AG04450 (cell line): ENCODE measurements at places on chromosomes 16 and 17. TPM values are rescaled to one million over a fixed set of nuclear protein-coding genes. Genes with fewer than 3 reads are reported as not detected.
A peak's percentile ranks its signal among the peaks of the same experiment; 100 is the strongest.

- DNase-seq, result no peak
These were observed 193.2 kb upstream of the TNRC6C start for GRCh38 chr17:77765292-77765691.

DNA sequence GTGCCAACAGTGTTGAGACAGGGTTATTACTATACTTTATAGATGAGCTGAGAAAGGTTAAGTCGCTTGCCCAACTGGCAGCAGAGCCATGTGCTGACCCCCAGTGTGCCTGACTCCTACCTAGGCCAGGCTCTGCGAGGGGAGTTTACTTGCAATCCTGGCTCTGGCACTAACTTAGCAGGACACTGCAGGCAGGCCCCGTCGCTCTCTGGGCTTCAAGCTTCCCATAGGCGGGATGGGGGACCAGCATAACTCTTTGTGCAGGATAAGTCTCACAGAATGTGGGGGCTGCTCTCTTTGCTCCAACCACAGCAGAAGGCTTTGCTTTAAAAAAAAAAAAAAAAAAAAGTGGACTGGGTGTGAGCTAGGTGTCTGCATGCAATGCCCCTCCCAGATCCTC lies 102.7 kb downstream of the GNAO1 start:
- no peak for DNase-seq

GRCh38 chr17:71067669-71068407 lies 898.5 kb downstream of the KCNJ2 start:
- DNase-seq, result no peak

DNA sequence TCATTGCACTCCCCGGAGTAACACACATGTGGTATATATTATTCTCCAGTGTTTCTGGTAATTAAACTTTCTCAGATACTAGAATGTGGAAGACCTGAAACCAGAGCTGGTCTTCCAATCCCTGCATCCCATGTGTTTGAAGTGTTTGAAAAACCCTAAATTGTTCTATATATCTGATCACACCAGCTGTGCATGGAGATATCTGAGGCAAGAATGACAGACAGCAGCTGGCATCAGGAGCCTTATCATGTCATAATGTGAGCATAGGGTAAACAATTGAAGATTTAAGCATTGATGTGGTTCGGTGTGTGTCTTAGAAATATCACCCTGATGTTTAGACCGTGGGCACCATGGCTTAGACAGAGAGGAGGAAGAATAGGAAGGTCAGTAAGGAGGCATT lies 251.0 kb downstream of the CDH11 start:
- no peak for DNase-seq

The TERB1 gene
- polyA plus RNA-seq, result not detected in 2 replicates

The LPO gene
- polyA plus RNA-seq, result not detected in 2 replicates

The SMTNL2 gene
- polyA plus RNA-seq, result 0.04 TPM in 1 of 2 replicates, not detected in the other

The ZNF205 gene
- polyA plus RNA-seq, result 3.6 and 5.5 TPM in 2 replicates

The LITAFD gene
- not detected in 2 replicates for polyA plus RNA-seq

- no peak for DNase-seq
These were observed 74.8 kb upstream of the GRIN2A start for GRCh38 chr16:10256784-10257641.

GRCh38 chr16:12580809-12581208 lies 222.9 kb downstream of the CPPED1 start:
- no peak for DNase-seq

The RHOT2 gene
- polyA plus RNA-seq, result 38.0 and 53.3 TPM in 2 replicates

GRCh38 chr16:6482696-6483468 lies 849.8 kb upstream of the RBFOX1 start:
- DNase-seq, result no peak

DNA sequence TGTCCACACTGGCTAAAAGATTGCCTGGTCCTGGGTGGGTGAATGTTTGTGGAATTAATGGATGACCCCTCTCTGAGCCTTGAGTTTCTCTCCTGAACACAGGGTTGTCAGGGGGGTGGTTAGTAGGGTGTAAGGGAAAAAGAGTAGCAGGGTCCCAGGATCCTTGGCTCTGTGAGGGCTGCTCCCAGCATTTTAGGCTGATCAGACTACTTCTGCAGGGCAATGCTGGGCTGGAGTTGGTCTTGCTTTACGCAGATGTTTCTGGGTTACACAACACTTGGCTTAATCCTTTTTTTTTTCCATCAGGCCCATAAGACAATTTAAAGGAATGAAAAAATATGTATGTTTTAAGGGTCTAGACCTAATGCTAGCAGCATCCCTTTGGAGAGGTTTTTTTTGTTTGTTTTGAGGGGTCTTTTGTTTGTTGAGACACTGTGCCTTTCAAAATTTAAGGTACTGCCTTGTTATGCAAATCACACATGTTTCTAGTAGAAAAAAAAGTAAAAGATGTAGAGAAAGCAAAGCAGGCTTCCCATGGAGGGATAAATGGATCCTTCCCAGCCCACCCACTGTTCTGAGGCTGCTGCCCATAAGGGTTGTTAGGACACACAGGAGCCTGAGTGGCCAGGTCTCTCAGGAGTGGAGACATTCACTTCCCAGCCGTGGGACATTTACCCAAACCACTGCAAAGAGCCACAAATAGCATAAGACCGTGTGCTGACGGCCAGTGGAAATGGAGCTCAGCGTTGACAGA lies 225.6 kb upstream of the HSBP1 start:
- no peak for DNase-seq

The TNP2 gene
- not detected in 2 replicates for polyA plus RNA-seq

DNA sequence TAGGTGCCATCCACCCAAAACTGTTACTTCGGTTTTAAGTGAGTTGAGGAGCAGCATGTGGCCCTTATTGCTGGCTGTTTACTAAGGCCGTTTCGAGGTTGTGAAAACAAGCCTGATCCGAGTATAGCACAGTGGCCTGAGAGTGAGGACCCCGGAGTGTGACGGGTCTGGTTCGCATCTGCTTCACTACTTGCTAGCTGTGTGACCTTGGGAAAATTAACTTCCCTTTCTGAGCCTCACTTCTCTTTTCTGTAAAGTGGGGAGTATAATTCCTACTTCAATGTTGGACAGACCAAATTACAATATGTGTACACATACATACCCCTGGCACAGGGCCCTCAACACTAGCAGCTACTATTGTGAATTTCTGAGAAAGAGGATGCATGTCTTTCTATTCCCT lies 11.7 kb upstream of the HEATR6 start:
- DNase-seq, result no peak

GRCh38 chr16:54911079-54911478 lies 19.6 kb upstream of the IRX5 start:
- DNase-seq, result no peak

DNA sequence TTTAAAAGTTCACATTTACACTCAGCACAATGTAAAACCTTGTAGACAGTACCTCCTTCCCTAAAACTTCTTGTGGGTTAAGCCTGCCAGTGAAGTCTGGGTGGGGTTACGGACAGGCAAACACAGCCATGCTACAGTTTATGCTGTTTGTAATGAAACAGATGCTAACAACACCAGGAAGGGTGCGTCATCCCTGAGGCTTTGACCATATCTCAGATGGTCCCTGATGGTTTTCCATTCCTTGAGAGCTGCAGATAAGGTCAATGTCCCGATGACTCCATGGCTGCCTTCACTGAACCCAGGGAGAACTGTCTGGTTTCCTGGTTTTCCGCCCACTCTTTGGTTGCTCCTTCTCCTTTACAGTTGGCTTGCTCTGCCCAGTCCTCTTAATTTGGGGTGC lies 29.1 kb downstream of the GAS7 start:
- DNase-seq, result no peak

- DNase-seq, result no peak
These were observed 17.2 kb downstream of the TMEM114 start for GRCh38 chr16:8572919-8573724.

GRCh38 chr17:16353317-16354174 lies at the start of gene CENPV:
Gene CENPV (minus strand): TSS chr17:16353469. CDS start chr17:16353436, 33 bp downstream.
- DNase-seq, result no peak

The PIPOX gene
- 0.74 and 0.79 TPM in 2 replicates for polyA plus RNA-seq

The HYDIN gene
- polyA plus RNA-seq, result 0.84 and 0.95 TPM in 2 replicates

The RPL19 gene
- 1,791 and 1,924 TPM in 2 replicates for polyA plus RNA-seq

The INPP5K gene
- polyA plus RNA-seq, result 23.8 and 25.9 TPM in 2 replicates

- no peak for DNase-seq
These were observed 74.6 kb downstream of the SYCE1L start for GRCh38 chr16:77273815-77274214.

- DNase-seq, result no peak
These were observed 1.8 kb upstream of the TPPP3 start for GRCh38 chr16:67395105-67395457.

GRCh38 chr16:15599303-15600070 lies 43.5 kb downstream of the MARF1 start:
- no peak for DNase-seq

DNA sequence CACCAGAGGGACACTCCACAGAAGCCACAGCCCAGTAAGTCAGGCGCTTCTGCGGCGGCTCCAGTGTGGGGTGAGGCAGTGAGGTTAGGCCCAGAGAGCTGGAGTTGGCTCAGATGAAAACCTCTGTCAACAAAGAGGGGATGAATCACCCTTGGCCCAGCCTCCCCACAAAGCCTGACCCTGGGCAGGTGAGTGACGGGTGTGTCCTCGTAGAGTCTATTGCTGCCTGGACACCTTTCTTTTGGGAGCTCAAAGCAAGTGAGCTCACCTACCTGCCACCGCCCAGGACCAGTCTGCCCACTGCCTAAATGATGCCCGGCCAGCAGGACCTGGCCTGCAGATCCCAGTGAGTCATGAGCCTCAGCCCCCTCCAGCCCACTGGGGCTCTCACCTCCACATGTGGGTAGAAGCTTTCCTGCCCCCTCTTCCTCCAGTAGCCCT lies 24.9 kb upstream of the DBNDD1 start:
- no peak for DNase-seq

GRCh38 chr16:3460121-3460520 lies 16.6 kb downstream of the NAA60 start:
- no peak for DNase-seq

DNA sequence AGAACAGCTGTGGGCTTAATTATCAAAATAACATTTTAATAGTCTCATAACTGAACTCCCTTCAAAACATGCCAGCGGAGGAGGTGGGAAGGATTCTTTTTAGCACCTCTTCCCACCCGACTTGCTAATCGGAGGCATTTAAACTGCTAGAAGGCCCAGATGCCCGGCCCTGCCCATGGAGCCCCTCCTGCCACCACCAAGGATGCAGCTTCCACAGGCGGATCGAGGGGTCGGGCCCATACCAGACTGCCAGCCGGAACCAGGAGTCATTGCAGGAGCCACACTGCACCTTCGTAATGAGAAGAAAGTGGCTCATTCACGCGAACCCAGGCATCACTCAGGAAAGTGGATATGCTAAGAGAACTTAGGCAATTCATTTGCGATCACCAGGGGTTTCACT lies 201.2 kb downstream of the C16orf78 start:
- no peak for DNase-seq

GRCh38 chr16:65745-66144 lies 6.7 kb downstream of the RHBDF1 start:
- no peak for DNase-seq

GRCh38 chr17:69669441-69670178 lies 255.1 kb downstream of the MAP2K6 start:
- DNase-seq, result peak; percentile 16

The TEX19 gene
- 0.04 and 0.10 TPM in 2 replicates for polyA plus RNA-seq

DNA sequence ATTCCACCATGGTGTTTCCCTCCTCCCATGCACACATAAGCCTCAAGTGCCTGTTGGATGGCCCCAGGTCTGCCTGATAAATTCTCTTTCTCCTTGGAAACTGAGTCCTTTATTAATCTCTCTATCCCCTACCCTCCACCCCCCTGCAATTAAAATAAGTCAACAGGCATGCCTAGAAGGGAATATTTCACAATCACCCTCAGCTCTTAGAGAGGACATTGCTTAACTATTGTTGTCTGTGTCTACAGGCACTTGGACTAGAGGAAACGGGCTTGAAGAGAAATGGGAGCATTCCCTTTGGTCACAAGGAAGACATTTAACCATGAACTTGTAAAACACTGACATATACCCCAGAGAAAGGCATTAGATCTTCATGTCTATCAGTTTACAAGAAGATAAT lies 39.5 kb downstream of the RCVRN start:
- DNase-seq, result no peak

GRCh38 chr16:53558710-53559109 lies 55.7 kb upstream of the AKTIP start:
- DNase-seq, result no peak

GRCh38 chr16:1637526-1637925 lies 25.4 kb downstream of the CRAMP1 start:
- no peak for DNase-seq

DNA sequence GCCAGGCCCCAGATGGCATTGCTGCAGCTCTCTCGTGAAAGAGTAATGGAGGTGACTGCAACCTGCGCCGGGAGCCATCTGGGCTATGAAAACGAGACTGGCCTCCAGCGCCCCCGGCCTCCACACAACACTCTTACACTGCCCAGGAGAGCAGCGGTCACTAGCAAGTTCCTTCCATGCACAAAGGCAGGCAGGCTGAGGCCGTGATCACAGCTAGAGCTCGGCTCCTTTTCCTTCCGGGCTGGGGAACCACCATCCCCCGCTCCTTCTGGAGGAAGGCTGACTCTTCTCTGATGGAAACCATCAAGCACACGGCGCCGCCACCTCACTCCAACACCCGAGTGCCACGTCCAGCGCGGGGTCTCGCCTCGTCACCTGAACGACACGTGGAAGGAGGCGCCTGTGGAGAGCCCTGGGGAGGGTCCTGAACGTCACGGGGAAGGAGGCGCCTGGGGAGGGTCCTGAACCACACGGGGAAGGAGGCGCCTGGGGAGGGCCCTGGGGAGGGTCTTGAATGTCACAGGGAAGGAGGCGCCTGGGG lies 61.9 kb downstream of the KLHDC4 start:
- DNase-seq, result no peak

DNA sequence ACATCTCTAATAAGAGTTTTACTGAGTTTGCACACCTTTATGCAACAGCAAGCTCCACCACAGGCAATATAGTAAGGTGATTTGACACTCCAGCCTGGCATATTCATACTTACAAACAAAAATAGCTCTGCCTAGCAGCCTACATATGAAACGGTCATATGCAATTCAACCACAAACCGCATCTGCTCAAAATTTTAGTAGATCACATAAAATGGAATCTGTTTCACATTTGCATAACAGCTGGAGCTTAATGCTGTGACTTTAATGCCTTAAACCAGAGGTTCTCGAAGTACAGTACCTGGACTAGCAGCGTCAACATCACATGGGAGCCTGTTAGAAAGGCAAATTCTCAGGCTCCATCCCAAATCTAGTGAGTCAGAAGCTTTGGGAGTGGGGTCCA lies 578.4 kb downstream of the CDH11 start:
- no peak for DNase-seq

- peak; percentile 57 for DNase-seq
These were observed 22.1 kb downstream of the COX4I1 start for GRCh38 chr16:85821390-85822135.

The KRT31 gene
- not detected in 2 replicates for polyA plus RNA-seq

The SLX1B gene
- 10.2 and 11.5 TPM in 2 replicates for polyA plus RNA-seq

- DNase-seq, result no peak
These were observed 71.7 kb downstream of the SNX11 start for GRCh38 chr17:48179071-48179945.

- no peak for DNase-seq
These were observed 1.9 kb upstream of the FGF11 start for GRCh38 chr17:7437369-7437863.

The GPR142 gene
- polyA plus RNA-seq, result not detected in 2 replicates

DNA sequence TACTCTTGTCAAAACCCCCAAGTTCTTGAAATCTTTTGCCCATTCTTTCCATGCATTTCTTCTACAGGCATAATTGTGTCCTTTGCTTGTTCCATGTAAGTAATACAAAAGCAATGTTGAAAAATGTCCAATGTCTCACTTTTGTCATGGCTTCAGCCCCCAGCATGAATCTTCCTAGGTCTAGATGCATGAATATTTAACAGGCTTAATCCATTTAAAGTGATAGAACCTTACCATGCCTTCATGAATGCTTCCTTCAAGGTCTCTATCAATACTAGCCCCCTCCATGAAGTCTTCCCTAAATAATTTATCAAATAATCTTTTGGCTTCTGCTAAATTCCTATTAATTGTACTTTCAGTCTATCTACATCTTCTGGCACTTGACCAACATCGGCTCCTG lies 46.1 kb upstream of the ANKFY1 start:
- DNase-seq, result no peak
